Smooth muscle cell of trachea (primary cell): ENCODE measurements at places on chromosomes 11 and 22. TPM values are rescaled to one million over a fixed set of nuclear protein-coding genes. Genes with fewer than 3 reads are reported as not detected.

The IFITM10 gene
- total RNA-seq = 0.58 and 0.83 TPM in 2 replicates

The CHRM1 gene
- not detected in 2 replicates for total RNA-seq

The RIMBP3B gene
- total RNA-seq = 0.17 TPM in 1 of 2 replicates, not detected in the other

The ST14 gene
- total RNA-seq = 0.17 TPM in 1 of 2 replicates, not detected in the other

The ARHGEF17 gene
- total RNA-seq = 34.6 and 44.7 TPM in 2 replicates

The PRODH gene
- 0.17 TPM in 1 of 2 replicates, not detected in the other for total RNA-seq
